ENCODE measurements at places on chromosomes 3 and 15. TPM values are rescaled to one million over a fixed set of nuclear protein-coding genes. Genes with fewer than 3 reads are reported as not detected.

The ZNF80 gene
- not detected for total RNA-seq

DNA sequence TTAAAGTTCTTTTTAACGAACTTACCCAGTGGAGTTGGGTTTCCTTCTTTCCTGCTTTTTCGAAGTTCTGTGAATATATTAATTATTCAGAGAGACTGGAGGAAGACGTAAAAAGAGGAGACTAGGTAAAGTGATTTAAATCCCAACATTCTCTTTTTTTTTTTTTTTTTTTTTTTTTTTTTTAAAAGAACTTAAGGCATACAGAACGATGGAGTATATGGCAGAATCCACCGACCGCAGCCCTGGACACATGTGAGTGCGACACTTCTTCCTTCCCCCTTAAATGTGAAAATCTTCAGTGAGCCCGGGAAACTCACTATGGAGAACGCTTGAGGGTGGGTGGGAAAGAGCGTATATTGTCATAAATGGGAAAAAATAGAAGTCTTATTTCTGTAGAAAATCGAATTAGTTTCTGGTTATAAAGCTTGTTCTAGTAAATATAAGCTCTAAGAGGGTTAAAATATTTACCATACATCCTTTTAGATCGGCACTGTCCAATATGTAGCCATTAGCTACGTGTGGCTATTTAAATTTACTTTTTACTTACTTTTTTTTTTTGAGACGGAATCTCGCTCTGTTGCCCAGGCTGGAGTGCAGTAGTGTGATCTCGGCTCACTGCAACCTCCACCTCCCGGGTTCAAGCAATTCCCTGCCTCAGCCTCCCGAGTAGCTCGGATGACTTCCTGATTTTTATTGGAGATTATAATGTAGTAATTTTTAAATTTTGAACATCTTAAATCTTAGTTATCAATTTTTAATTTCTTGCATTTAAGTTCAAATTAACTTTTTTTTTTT lies 892 bp downstream of the NMD3 start:
- DNase-seq = no peak
- H3K27me3 ChIP-seq = no peaks in the 10 kb centered on the region
- no peaks in the 10 kb centered on the region for H3K4me1 ChIP-seq
- peak overlapping the region; percentile 86 for H3K27ac ChIP-seq
- H3K36me3 ChIP-seq = no peaks in the 10 kb centered on the region
- peak overlapping the region; percentile 79 for H3K4me3 ChIP-seq

DNA sequence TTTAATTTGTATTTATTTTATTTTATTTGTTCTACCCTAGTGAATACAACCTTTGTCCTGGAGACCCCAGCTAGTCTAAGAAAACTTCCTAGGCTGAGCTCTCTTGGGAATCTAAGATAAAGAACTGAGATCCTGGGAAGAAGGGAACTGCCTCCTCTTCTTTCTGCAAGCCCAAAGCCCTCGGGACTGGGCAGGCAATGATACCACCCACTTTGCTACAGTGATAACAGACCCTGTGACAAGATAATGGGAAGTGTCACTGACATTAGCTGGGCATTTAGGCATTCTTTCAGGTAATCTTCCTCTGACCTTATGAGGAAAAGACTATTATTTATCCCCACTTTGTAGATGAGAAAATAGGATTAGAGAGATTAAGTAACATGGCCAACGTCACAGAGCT lies 15.1 kb downstream of the TYRO3 start:
- no peak for DNase-seq
- no peaks in the 10 kb centered on the region for H3K4me1 ChIP-seq
- no peak overlapping the region for H3K27ac ChIP-seq
- no peaks in the 10 kb centered on the region for H3K36me3 ChIP-seq

DNA sequence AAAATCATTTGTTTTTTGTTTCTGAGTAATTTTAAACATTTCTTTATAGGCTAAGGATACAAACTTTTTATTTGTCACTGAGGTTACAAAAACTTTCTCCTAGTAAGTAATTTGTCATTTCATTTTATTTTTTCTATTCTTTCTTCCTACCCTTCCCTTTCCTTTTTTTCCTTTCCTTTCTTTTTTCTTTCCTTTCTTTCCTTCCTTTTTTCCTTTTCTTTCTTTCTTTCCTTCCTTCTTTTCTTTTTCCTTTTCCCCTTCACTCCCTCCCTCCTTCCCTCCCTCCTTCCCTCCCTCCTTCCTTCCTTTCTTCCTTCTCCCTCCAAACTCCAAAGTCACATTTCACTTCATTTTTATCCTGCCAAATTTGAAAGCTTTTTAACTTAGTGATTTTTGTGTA lies 115.1 kb upstream of the FAN1 start:
- H3K4me3 ChIP-seq = no peak overlapping the region
- no peaks in the 10 kb centered on the region for H3K4me1 ChIP-seq
- no peaks in the 10 kb centered on the region for H3K36me3 ChIP-seq
- H3K27me3 ChIP-seq = no peaks in the 10 kb centered on the region

- H3K27ac ChIP-seq = no peak overlapping the region
- no peak for DNase-seq
- H3K27me3 ChIP-seq = no peaks in the 10 kb centered on the region
- H3K36me3 ChIP-seq = no peaks in the 10 kb centered on the region
These were observed 195.4 kb upstream of the HES1 start for GRCh38 chr3:193940526-193940925.

Measured in GM12878 (cell line).